ENCODE measurements at places on chromosomes 7 and 10. TPM values are rescaled to one million over a fixed set of nuclear protein-coding genes. Genes with fewer than 3 reads are reported as not detected.

NPFFR1 gene
- 0.03 TPM for total RNA-seq

- H3K4me1 ChIP-seq: no peaks in the 10 kb centered on the region
- H3K27me3 ChIP-seq: no peaks in the 10 kb centered on the region
- no peaks in the 10 kb centered on the region for H3K36me3 ChIP-seq
- no peak for DNase-seq
- H3K4me3 ChIP-seq: no peak overlapping the region
- H3K27ac ChIP-seq: no peak overlapping the region
These were observed 319.2 kb downstream of the PARD3 start for GRCh38 chr10:34495938-34496337.

- H3K4me3 ChIP-seq: no peak overlapping the region
- H3K4me1 ChIP-seq: no peaks in the 10 kb centered on the region
- H3K27ac ChIP-seq: no peak overlapping the region
- H3K36me3 ChIP-seq: no peaks in the 10 kb centered on the region
- DNase-seq: no peak
- peaks cover 2% of the 10 kb centered on the region for H3K27me3 ChIP-seq
These were observed 222.0 kb downstream of the BICC1 start for GRCh38 chr10:58734664-58735063.

CUZD1 gene
- total RNA-seq: 3.0 TPM

SEMA3E gene
- not detected for total RNA-seq

DNA sequence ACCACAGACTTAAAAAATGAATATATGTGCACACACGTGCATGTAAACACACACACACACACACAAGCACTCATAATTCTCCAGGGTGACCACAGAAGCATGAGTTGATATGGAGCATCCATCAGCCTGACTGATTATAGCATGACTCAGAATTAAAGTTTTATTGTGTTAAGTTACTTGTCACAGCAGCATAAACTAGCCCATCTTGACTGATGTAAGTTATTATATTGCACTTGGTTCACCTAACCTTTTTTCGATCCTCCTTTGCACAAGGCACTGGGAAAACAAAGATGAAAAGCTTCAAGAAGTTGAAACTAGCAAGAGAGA, 18.8 kb upstream of the SLC35G1 start:
- H3K4me3 ChIP-seq: no peak overlapping the region
- no peaks in the 10 kb centered on the region for H3K36me3 ChIP-seq
- H3K4me1 ChIP-seq: no peaks in the 10 kb centered on the region
- H3K27me3 ChIP-seq: peaks cover 28% of the 10 kb centered on the region
- DNase-seq: no peak

IL2RA gene
- 201 TPM for total RNA-seq

- no peak for DNase-seq
- no peaks in the 10 kb centered on the region for H3K36me3 ChIP-seq
- H3K27me3 ChIP-seq: peaks cover 10% of the 10 kb centered on the region
- no peak overlapping the region for H3K4me3 ChIP-seq
These were observed 34.1 kb upstream of the GUSB start for GRCh38 chr7:66016131-66016461.

- H3K27ac ChIP-seq: peak overlapping the region; percentile 82
- H3K36me3 ChIP-seq: peaks cover 15% of the 10 kb centered on the region
- H3K4me1 ChIP-seq: peaks cover 41% of the 10 kb centered on the region
- peak overlapping the region; percentile 42 for H3K4me3 ChIP-seq
- DNase-seq: no peak
- H3K27me3 ChIP-seq: peaks cover 2% of the 10 kb centered on the region
These were observed 85.8 kb downstream of the GRK5 start for GRCh38 chr10:119292968-119293760.

- no peak overlapping the region for H3K27ac ChIP-seq
- DNase-seq: no peak
- H3K27me3 ChIP-seq: peaks cover 8% of the 10 kb centered on the region
- no peaks in the 10 kb centered on the region for H3K36me3 ChIP-seq
These were observed 451.1 kb upstream of the ZMIZ1 start for GRCh38 chr10:78617631-78618030.

ACTR3C gene
- 7.0 TPM for total RNA-seq

GIMAP6 gene
- total RNA-seq: 124 TPM

OR13A1 gene
- not detected for total RNA-seq

- no peak overlapping the region for H3K27ac ChIP-seq
- H3K4me3 ChIP-seq: no peak overlapping the region
- H3K27me3 ChIP-seq: no peaks in the 10 kb centered on the region
- H3K36me3 ChIP-seq: no peaks in the 10 kb centered on the region
These were observed 82.2 kb downstream of the GTF2IRD1 start for GRCh38 chr7:74535951-74536356.

DNA sequence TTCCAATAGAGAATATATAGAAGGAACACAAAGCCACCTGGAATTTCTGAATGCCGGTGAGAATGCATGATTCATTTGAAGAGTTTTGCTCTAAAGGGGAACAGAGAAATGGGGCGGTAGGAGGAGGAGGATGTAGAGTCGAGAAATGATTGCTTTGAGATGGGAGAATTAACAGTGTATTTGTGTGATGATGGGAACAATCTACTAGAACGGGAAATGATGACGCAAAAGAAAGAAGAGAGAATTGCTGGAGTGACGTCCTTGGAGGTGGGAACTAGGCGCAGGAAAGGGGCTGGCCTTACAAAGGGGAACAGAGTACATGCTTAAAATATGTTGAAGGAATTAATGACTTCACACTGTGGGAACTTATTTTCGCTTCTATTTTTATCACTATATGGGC, 188.1 kb downstream of the SDHAF3 start:
- H3K4me3 ChIP-seq: no peak overlapping the region
- H3K27me3 ChIP-seq: no peaks in the 10 kb centered on the region
- no peaks in the 10 kb centered on the region for H3K36me3 ChIP-seq
- no peak overlapping the region for H3K27ac ChIP-seq

DNA sequence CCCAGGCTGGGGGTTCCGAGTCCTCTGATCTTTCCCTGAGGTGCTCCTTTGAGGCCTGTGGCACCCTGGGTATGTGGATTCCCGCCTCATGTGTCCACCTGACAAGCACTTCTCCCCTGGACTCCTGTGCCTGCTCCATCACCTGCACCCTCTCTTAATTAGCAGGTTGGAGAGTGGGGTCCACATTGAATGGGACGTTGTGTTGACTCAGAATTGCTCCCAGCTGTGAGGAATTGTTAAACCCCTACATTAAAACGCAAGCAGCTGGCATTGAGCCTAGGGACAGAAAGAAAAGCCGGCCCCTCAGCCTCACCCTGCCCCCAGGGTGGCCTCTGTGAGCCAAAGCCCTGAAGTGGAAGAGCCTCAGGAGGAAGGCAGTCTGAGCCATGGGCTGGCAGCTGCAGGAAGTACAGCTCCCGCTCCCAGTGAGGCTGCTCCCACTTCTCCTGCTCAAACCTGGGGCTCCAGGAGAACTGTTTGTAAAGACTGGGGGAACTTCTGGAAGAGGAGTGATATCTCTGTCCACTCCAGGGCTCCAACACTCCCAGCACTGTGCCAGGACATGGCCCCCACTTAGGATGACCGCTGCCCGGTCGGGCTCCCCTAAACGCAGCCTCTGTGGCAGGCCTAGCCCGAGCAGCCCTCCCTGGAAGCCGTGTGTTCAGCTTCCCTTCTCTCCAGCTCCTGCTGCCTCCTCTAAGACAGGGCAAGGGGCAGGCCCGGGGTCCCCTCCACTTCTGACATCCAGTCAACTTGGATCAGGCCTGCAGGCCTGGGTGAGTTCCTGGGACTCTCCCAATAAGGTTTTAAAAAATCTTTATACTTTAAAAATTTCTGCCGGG, 1.8 kb upstream of the OPN4 start:
- no peak overlapping the region for H3K4me3 ChIP-seq
- H3K27ac ChIP-seq: no peak overlapping the region
- no peaks in the 10 kb centered on the region for H3K4me1 ChIP-seq
- peaks cover 6% of the 10 kb centered on the region for H3K27me3 ChIP-seq

- H3K4me3 ChIP-seq: no peak overlapping the region
- DNase-seq: no peak
- H3K4me1 ChIP-seq: peaks cover 3% of the 10 kb centered on the region
- no peaks in the 10 kb centered on the region for H3K27me3 ChIP-seq
- H3K27ac ChIP-seq: no peak overlapping the region
- no peaks in the 10 kb centered on the region for H3K36me3 ChIP-seq
These were observed 14.7 kb downstream of the CDNF start for GRCh38 chr10:14822879-14823755.

- no peaks in the 10 kb centered on the region for H3K36me3 ChIP-seq
- H3K27ac ChIP-seq: no peak overlapping the region
These were observed 92.2 kb upstream of the ZPBP start for GRCh38 chr7:50185208-50185607.

GRCh38 chr10:83075815-83076355, 1063.4 kb upstream of the GHITM start:
- H3K4me1 ChIP-seq: no peaks in the 10 kb centered on the region
- DNase-seq: no peak
- no peaks in the 10 kb centered on the region for H3K27me3 ChIP-seq
- H3K36me3 ChIP-seq: no peaks in the 10 kb centered on the region
- no peak overlapping the region for H3K27ac ChIP-seq
